ENCODE measurements at places on chromosomes 7 and 10.

- peak; percentile 37 for DNase-seq
These were observed 194.7 kb upstream of the BMPER start for GRCh38 chr7:33710608-33711007.

GRCh38 chr7:27148756-27149641 is 1.4 kb upstream of the HOXA6 start:
- peak; percentile 26 for DNase-seq

DNA sequence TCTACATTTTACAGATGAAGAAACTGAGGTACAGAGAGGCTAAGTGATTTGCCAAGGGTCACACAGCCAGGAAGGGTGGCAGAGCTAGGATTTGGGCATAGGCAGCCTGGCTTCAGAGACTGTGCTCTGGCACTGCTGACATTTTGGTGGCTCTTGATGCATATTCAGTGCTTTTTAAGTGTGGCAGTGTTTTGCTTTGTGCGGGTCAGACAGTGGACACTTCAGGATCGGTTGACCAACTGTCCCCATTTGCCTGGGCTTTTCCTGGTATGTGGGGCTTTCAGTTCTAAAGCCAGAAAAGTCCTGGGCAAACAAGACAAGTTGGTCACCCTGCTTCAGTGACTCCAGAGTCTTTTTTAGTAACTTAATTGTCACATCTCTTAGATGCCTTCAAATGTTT is 35.0 kb downstream of the SUFU start:
- DNase-seq = no peak

DNA sequence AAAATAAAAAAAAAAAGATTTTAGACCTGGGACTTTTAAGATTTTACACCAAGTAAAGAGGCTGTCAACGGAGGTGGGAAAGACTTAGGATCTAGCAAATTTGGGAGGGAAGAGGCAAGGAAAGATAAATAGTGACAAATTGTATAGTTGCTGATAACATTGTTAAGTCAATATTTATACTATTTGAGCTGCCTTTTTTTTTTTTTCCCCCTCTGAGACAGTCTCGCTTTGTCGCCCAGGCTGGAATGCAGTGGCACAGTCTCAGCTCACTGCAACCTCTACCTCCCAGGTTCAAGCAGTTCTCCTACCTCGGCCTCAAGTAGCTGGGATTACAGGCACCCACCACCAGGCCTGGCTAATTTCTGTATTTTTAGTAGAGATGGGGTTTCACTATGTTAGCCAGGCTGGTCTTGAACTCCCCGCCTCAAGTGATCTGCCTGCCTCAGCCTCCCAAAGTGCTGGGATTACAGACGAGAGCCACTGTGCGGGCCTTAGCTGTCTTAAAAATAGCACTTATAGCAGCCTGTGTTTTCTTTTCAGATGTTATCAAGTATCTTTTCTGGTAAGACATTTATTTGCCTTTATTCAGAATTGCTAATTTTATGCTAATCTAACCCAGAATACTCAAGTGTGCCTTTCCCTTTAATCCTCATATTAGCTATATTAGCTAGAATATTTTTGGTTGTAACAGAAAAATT is 94.5 kb downstream of the MMRN2 start:
- no peak for DNase-seq

- peak; percentile 32 for DNase-seq
These were observed 5.8 kb upstream of the GFRA1 start for GRCh38 chr10:116278846-116279245.

DNA sequence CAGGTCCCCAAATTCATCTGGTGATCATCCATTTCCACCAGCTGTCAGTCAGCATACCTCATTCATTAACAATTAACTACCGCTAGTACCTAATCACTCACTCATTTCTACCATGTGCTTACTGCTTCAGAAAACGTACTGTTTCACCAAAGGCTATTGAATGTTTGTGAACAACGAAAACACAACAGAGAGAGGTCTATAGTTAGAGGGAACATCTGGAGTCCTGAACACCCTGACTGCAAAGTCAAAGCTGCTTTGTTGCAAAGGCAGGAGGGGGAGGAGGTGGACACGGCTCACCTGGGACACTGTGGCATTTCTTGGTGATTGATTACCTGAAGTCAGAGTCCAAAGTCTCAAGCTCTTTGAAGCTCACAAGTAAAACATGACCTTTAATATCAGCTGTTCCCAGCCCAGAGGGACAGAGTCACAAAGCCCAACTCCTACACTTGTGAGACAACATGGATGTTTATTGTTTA is 342.3 kb upstream of the ADARB2 start:
- DNase-seq = no peak

GRCh38 chr7:26593393-26593792 is 271.0 kb downstream of the SKAP2 start:
- DNase-seq = no peak

- no peak for DNase-seq
These were observed 11.2 kb upstream of the EPHA1 start for GRCh38 chr7:143419880-143420279.

DNA sequence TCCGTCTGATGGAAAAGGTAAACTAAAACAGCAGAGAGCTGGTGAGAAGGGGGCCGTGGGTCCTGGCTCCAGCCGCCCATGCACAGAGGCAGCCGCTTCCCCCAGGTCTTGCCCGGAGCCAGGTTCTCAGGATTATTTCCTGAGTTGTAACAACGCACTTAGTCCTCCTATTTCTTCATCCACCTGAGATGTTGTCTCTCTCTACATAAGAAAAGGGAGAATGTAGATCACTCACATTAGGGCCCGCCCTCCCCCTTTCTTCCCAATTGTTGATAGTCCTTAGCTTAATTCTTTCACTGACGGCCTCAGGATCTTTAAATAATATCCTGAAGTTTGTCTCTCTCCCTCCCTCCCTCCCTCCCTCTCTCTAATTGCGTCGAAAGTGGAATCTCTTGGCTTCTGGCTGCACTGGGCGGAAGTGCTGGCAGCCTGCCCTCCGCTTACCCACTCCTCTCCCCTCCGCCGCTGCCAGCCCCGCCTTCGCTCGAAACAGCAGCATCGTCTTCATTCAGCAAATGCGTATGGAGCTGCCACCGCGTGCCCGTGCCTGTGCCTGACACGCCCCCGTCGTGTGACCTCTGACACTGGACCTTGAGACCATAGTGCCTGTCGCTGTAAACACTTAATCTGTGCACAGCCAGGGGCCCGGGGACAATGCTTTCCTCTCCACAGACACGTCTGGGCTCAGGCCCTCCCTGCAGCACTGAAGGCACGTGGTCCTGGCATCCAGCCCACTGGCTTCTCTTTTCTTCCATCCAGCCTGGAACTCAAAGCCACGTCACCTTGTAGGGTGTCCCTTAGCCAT is 174.5 kb upstream of the PPP2R2D start:
- no peak for DNase-seq

- no peak for DNase-seq
These were observed 2.2 kb upstream of the HIP1 start for GRCh38 chr7:75740846-75741497.

GRCh38 chr10:59962756-59963155 is 56.4 kb upstream of the CCDC6 start:
- no peak for DNase-seq

GRCh38 chr10:33706191-33706590 is 371.7 kb upstream of the NRP1 start:
- peak; percentile 84 for DNase-seq

- DNase-seq = no peak
These were observed 339.9 kb downstream of the GFRA1 start for GRCh38 chr10:115933098-115933497.

GRCh38 chr7:32048970-32049491 is 21.2 kb downstream of the PDE1C start:
- DNase-seq = no peak

DNA sequence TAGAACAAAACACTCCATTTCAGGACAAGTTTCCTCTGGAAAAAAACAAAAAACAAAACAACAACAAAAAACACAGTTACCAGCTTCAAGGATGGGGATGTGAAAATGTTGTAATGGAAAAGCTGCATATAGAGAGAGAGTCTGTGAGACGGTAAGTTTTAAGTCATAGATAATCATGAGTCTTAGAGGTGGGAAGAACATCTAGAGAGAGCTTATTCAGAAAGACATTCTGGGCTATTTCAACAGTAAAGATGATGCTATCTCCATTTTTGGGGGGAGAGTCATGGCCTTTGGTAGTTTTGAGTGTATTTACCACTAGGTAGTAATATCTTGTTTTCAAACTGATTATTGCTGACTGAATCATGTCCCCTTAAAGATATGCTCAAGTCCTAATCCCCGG is 23.3 kb upstream of the INPP5F start:
- no peak for DNase-seq

DNA sequence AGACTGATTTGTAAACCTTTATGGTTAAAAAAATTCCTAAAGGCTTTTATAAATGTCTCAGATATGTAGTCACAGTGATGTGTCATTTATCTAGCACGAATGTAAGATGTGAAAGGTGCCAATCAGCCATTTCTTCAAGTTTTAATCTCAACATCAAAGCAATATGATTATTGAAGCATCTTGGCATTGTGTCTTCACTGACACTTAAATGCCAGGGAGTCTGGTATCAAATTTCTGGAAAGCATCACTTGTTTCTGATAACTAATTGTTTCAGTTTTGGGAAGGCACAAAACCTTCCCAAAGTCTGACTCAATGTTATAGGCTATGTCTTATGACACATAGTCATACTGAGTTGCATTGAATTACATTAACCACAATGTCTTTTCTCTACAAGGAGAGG is 492.0 kb upstream of the CNTNAP2 start:
- DNase-seq = peak; percentile 32

- peak; percentile 53 for DNase-seq
These were observed 33.9 kb upstream of the MKX start for GRCh38 chr10:27779462-27780015.

- no peak for DNase-seq
These were observed 28.6 kb upstream of the BMPER start for GRCh38 chr7:33876596-33877274.

- no peak for DNase-seq
These were observed 23.6 kb upstream of the ING3 start for GRCh38 chr7:120926943-120927346.

DNA sequence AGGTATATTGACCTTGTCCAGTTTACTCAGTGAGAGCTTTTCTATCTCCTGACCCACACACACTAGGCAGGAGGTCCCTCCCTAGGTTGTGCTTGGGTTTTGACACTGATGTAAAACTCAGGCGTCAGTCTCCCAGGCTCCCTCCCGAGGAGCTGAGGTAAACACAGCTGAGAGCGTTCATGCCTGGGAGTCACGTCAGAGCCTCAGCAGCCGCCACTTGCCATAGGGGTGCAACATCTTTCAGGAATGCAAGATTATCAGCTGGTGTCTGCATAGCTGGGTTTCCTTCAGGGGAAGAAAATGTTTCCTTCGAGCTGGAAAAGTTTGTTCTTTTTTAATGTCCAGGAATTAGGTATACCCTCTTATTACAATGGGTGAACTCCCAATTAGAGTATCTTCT is 70.6 kb downstream of the FGFR2 start:
- peak; percentile 66 for DNase-seq

DNA sequence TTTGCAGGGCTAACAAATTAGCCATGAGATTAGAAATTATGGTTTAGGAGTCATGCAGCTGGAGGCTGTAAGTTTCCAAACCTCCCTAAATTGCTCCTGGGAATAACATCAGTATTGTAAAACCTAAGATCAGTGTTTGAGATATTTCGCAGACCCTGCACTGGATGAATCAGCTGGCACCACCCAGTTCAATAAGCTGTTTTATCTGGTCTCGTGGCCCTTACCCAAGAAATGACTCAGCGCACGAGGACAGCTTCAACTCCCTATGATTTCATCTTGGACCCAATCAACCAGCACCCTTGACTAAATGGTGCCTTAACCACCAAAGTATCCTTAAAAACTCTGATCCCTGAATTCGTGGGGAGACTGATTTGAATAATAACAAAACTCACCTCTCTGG is 482.0 kb upstream of the PCDH15 start:
- no peak for DNase-seq
